ENCODE measurements at places on chromosomes 2 and 18.

DNA sequence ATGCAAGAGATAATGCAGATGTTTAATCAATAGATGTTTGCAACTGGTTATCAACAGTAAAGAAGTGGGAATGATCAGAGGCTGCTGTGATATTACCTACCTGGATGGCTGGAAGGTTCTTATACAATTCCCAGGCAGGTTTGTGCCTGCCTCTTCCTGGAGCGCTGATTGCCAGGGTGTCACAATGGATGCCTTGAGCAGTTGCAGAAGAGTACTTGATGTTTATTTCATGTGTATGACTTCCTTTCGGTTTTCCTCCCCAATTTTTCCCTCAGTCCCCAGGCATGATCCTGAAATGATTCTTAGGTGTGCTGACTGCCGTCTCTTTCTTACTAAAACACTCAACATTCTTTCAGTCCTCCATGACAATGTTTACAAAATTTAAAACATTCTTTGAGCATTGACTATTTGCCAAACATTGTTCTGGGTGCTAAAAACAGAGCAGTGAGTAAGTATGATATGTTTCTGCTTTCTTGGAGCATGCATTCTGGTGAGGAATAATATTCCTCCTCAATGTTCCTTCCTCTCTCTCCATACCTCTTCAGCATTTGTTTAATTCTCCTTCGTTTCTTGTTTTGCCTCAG lies 416.6 kb upstream of the TRIB2 start:
- DNase-seq, result no peak

DNA sequence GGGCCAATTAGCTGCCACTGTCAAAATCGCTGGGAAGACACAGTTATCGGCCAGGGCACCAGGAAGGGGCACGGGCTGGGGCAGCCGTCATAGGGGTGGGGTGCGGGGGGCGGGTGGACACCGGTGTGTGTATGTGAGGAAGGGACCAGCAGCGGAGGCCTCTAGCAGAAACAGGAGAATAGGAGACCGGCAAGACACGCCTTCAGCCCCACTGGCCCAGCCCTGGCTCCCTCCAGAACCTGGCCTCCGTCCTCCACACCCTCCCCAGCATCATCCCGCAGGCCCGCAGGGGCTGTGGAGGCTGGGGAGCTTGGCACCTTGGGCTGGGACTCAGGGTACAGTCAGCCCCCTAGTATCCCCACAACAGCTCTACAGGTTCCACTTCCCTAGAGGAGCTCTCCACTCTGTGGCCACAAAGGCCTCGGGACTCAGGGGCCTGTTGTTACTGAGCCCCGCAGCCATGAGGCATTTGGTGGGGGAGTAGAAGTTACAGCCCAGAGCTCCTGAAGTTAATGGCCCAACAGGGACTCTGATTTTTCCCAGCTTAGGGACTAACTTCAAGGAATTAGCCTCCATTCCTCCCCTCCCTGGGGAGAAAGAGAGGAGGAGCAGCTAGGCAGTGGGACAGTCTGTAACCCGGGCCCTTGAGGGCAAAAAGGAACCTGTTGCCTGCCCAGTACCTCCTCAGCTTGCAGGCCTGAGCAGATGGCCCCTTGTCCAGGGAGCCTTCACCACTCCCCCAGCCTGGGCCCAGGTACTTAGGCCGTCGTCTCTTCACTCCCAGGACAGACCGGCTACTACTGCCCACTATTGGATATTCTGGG lies 19.9 kb downstream of the SH2D6 start:
- DNase-seq, result peak; percentile 84

DNA sequence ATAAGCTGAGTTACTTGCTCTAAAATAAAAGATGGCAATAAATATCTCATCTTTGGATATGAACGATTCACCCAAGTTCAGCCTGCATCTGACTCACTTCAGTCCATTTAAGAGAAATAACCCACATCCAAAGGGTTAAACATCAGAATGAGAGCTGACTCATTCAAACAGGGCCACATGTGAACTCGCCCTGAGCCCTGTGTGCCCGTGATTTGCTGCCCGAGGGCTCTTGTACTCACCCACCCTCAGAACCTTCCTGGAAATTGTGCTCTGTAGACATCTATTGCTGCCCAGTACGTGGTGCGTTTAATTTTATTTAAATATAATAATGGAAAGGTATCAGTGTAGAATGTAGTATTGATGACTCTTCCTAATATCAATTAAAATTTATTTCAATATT lies 66.9 kb upstream of the RBM44 start:
- peak; percentile 83 for DNase-seq

DNA sequence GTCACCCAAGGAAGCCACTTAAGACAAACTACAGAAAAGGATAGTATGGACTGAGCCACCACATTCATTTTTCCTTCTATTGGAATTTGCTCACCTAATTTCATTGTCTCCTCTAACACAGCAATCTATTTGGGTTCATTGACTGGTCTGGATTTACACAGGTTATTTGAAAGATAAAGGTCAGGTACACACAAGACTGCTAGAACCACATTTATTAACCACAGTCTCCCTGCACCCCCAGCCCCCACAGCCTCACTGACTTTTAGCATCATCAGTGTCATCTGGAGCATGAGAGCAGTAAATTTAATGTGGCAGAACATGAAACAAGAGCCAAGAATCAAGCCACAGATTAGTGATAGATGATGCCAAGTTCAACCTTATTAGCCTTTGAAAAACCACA lies 226.9 kb upstream of the GYPC start:
- DNase-seq, result no peak

GRCh38 chr2:58336416-58336815 lies 95.3 kb upstream of the FANCL start:
- DNase-seq, result no peak

DNA sequence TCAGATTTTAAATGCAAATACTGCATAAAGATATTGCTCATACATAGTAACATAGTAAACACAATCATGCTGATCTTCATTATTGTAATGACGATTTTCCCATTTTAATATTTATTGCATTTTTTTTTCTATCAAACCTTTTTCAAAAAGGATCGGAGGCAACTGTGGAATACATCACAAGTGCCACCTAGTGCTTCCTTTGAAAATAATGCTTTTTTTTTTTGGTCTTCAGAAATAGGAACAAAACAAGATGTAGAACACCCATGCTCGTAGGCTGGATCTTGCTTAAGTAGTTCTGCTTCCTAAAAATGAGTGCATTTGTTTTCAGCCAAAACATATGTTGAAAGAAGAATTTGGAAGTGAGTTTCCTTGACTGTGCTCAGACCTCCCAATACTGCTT lies 35.7 kb upstream of the GPR155 start:
- peak; percentile 42 for DNase-seq

GRCh38 chr18:9779630-9780029 lies 71.5 kb downstream of the RAB31 start:
- no peak for DNase-seq

- DNase-seq, result peak; percentile 44
These were observed 179.4 kb downstream of the SEPTIN10 start for GRCh38 chr2:109434351-109434750.

- no peak for DNase-seq
These were observed 53.0 kb downstream of the ZC3H8 start for GRCh38 chr2:112201696-112202430.

GRCh38 chr2:222819722-222820333 lies 41.0 kb upstream of the ACSL3 start:
- DNase-seq, result no peak

DNA sequence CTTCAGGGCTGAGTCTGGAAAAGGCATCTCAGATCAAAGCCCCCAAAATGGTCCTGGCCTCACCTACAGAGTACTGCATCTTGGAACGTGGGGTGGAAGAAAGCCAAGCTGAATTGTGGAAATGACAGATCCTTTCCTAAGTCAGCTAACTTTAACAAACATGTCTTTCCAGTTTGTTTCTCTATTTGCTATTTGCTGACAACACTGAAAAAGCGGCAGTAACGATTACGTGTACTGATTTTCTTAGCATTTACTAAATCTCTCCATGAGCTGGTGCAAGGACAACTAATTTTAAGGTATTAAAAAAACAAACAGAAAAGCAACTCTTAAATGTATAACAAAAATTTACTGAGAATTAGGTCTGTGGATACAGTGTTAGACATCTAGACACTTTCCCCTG lies 1.1 kb downstream of the HIBCH start:
- DNase-seq, result no peak

GRCh38 chr18:24915547-24915946 lies 436.4 kb downstream of the ZNF521 start:
- no peak for DNase-seq

Measured in DMS53 (cell line).